Mesendoderm (in vitro differentiated cells): ENCODE measurements at places on chromosomes 5 and 9.

GRCh38 chr5:77280036-77280435, 69.6 kb downstream of the PDE8B start:
- no peaks in the 10 kb centered on the region for H3K27me3 ChIP-seq
- no peak overlapping the region for H3K27ac ChIP-seq
- H3K4me1 ChIP-seq, result peaks cover 2% of the 10 kb centered on the region
- DNase-seq, result no peak

GRCh38 chr5:20949636-20950035, 961.6 kb upstream of the CDH18 start:
- no peaks in the 10 kb centered on the region for H3K27me3 ChIP-seq
- H3K36me3 ChIP-seq, result no peaks in the 10 kb centered on the region
- H3K4me3 ChIP-seq, result no peak overlapping the region

DNA sequence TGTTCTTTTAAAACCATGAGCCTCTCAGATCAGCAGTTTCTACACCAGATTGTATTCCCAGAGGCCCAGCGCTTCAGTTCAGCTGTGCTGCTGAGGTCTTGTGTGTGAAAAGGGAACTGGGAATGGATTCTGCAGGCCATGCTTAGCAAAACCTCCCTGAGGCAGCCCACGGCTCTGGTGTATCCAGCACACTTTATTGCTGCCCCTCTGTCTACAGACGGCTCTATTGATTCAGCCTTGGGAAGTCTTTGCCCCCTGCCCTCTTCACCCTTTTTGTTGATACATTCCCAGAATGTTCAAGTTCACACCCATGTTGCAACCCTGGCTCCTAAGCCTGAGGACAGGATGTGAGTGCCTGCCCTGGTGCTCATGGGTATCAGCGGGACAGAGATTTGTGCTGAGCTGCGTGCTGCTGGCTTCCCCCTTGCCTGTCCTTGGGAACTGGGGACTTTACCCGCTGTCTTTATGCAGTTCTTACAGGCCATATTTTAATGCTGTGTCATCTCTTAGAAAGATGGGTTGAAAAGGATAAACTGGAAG, 37.3 kb downstream of the ARHGAP26 start:
- no peak overlapping the region for H3K27ac ChIP-seq
- peak; percentile 66 for DNase-seq
- H3K4me3 ChIP-seq, result no peak overlapping the region
- H3K36me3 ChIP-seq, result no peaks in the 10 kb centered on the region

- H3K27ac ChIP-seq, result no peak overlapping the region
- no peaks in the 10 kb centered on the region for H3K4me1 ChIP-seq
- no peak overlapping the region for H3K4me3 ChIP-seq
- no peaks in the 10 kb centered on the region for H3K36me3 ChIP-seq
- H3K27me3 ChIP-seq, result no peaks in the 10 kb centered on the region
- peak; percentile 7 for DNase-seq
Measured at GRCh38 chr5:13704396-13704795, 240.1 kb downstream of the DNAH5 start.

DNA sequence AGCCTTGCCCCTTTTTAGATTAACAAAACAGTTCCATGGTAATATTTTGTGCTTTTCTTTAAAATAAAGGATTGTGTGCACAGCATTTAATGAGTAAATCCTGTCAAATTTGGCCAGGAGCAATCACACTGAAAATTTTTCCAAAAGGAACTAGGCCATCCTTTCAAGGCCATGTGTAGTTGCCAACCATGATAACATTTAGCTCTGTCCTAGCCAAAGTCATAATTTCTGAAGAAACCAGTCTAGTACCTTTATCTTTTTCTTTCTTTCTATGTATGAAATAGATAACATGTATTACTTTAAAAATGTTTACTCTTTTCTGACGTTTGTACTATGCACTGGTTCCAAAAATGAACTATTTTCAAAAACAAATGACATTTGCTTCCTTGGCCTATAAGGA, 143.7 kb downstream of the PBX3 start:
- no peak for DNase-seq
- no peaks in the 10 kb centered on the region for H3K27me3 ChIP-seq
- H3K36me3 ChIP-seq, result no peaks in the 10 kb centered on the region
- peaks cover 4% of the 10 kb centered on the region for H3K4me1 ChIP-seq

- peaks cover 6% of the 10 kb centered on the region for H3K4me1 ChIP-seq
- peak; percentile 41 for DNase-seq
- no peak overlapping the region for H3K27ac ChIP-seq
- H3K36me3 ChIP-seq, result no peaks in the 10 kb centered on the region
- no peak overlapping the region for H3K4me3 ChIP-seq
- H3K27me3 ChIP-seq, result no peaks in the 10 kb centered on the region
Measured at GRCh38 chr5:173831196-173831914, 56.8 kb upstream of the CPEB4 start.

- H3K4me3 ChIP-seq, result no peak overlapping the region
- peaks cover 4% of the 10 kb centered on the region for H3K4me1 ChIP-seq
- no peaks in the 10 kb centered on the region for H3K27me3 ChIP-seq
- peaks cover 4% of the 10 kb centered on the region for H3K36me3 ChIP-seq
- H3K27ac ChIP-seq, result no peak overlapping the region
- DNase-seq, result peak; percentile 31
Measured at GRCh38 chr5:1505506-1506241, 18.1 kb downstream of the LPCAT1 start.

- peak overlapping the region; percentile 72 for H3K27ac ChIP-seq
- H3K27me3 ChIP-seq, result no peaks in the 10 kb centered on the region
- peak; percentile 34 for DNase-seq
- H3K36me3 ChIP-seq, result no peaks in the 10 kb centered on the region
Measured at GRCh38 chr9:115396071-115396529, 278.1 kb upstream of the TNC start.

DNA sequence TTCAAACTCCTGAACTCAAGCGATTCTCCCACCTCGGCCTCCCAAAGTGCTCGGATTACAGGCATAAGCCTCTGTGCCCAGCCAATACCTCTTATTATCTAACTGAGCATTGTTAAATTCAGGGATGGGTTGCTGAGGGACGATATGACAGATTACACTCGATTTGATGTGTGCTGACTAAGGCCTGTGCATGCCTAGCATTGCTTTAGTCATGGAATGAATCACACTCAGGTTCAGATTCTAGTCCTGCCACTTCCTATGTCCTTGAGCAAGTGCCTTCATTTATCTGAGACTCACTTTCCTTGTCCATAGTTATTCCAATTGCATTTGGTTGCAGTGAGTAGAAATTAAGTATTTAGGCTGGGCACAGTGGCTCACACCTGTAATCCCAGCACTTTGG, 19.5 kb downstream of the THBS4 start:
- no peaks in the 10 kb centered on the region for H3K27me3 ChIP-seq
- DNase-seq, result no peak
- H3K36me3 ChIP-seq, result no peaks in the 10 kb centered on the region
- no peak overlapping the region for H3K4me3 ChIP-seq

- no peaks in the 10 kb centered on the region for H3K27me3 ChIP-seq
- H3K27ac ChIP-seq, result no peak overlapping the region
- H3K4me1 ChIP-seq, result no peaks in the 10 kb centered on the region
- no peak overlapping the region for H3K4me3 ChIP-seq
- DNase-seq, result no peak
Measured at GRCh38 chr5:8098081-8098480, 229.1 kb downstream of the MTRR start.
